ENCODE measurements at places on chromosomes 2 and 18.

- DNase-seq: no peak
Observed at GRCh38 chr18:35174093-35174731, 66.6 kb upstream of the ZNF397 start.

- DNase-seq: no peak
Observed at GRCh38 chr2:230901006-230901405, 24.0 kb downstream of the GPR55 start.

DNA sequence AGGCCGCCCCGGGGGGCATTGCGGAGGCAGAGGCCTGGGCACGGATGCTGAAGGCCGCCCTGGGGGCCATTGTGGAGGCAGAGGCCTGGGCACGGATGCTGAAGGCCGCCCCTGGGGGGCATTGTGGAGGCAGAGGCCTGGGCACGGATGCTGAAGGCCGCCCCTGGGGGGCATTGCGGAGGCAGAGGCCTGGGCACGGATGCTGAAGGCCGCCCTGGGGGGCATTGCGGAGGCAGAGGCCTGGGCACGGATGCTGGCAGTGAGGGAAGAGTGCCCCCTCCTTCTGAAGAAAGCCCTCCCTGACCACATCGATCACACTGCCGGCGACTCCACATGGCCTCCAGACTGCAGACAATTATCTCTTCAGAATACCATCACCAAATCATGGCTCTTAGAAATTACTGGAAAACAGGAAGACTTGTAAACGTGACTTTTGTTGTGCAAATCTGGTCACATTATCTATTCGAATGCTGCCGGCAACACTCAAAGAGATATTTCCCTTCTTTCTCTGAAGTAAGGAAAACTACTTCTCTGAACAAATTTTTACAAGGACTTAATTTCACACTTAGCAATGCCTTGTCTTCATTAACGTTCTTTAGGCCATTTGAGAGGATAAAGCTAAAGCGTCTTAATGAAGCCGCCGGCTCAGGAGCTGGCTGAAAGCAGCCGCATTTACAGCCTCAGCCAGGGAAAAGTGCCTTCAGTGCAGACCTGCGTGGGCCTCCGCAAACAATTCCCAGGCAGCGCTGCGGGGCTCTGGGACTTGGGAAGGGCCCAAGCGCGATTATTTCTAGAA, 18.1 kb upstream of the SNTG2 start:
- no peak for DNase-seq

DNA sequence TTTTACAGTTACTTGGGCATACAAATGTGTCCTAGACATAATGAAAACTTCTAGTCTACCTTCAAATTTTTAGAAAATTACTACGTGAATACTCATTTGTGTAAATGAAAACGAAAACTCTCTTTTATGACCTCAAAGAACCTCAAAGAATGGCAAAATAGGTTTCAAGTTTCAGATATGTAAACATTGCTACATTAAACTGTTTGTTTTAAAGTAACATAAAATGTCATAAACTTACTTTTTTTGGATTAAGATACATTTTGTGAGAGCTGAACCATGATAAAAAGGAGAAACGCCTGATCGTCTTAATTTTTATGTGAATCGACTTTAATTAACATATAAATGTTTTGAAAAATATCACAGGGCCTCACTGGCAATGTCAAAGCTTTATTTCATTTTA, 91.4 kb downstream of the PPP1R1C start:
- DNase-seq: no peak

- DNase-seq: peak; percentile 42
Observed at GRCh38 chr2:157055660-157056199, 201.8 kb upstream of the GALNT5 start.

DNA sequence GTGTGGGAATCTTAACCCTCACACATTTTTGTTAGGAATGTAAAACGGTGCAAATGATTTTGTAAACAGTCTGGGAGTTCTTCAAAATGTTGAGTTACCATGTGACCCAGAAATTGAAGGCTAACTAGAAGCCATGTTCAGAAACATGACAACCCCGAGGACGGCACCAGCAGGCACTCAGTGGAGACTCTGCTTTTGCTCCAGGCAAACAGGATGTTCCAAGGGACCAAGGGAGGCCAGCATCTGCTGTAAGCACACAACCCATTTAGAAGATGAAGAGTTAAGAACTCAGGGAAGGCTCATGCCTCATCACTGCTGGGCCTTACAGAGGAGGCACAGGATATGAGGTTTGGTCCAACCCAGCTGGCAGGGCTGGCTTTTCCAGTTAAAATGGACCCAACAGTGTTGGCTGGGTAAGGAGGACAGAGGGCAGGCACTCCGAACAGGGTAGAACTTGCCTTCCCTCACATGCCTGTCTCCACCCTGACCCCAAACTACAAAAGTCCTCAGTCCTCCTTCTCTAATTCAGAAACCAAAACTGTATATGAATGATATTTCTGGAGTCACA, 23.6 kb downstream of the PARD6G start:
- no peak for DNase-seq

- DNase-seq: no peak
Observed at GRCh38 chr2:6955511-6956136, 38.4 kb downstream of the RNF144A start.

DNA sequence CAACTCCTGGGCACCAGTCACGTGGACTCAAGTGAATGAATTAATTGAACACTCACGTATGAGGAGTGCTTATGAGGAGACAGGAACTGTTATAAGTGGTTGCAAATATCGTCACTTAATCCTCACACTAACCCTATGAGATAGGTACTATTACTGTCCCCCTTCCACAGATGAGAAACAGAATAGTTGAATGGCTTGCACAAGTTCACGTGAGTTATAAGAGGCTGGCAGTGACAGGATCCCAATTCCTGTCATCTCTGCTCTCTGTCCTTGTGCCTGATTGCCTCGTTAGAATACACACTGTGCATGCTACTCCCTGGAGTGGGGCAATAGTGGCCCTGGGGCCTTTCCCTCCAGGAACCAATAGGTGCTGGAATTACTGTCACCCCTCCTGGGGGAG, 253.5 kb downstream of the DYSF start:
- no peak for DNase-seq

DNA sequence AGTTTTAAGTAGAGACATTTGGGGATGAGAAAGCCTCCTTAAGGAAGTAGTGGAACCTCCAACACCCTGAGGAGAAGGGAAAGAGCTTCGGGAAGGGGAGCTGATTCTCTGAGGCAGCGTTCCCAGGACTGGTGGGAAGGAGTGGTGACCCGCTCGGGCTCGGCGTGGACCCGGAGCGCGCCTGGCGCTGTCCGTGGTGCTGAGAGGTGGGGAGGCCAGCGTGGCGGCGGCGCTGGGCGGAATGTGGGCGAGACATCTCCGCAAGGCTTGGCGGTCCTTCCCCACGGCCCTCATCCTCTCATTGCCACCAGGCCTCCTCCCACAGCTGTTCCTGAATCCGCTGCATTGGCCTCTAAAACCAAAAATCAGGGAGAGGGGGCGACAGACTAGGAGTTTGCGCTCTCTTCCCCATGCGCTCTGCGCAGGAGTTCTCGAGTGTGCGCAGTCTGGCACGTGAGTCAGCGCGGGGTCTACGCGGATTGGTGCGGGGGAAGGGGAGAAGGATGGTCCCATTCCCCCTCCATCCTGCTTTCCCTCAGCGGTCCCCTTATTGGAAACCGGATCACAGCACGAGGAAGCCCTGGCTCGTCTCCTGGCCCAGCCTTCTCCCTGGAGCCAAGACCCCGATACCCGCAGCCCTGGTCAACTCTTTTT, 857 bp downstream of the RESP18 start:
- no peak for DNase-seq

DNA sequence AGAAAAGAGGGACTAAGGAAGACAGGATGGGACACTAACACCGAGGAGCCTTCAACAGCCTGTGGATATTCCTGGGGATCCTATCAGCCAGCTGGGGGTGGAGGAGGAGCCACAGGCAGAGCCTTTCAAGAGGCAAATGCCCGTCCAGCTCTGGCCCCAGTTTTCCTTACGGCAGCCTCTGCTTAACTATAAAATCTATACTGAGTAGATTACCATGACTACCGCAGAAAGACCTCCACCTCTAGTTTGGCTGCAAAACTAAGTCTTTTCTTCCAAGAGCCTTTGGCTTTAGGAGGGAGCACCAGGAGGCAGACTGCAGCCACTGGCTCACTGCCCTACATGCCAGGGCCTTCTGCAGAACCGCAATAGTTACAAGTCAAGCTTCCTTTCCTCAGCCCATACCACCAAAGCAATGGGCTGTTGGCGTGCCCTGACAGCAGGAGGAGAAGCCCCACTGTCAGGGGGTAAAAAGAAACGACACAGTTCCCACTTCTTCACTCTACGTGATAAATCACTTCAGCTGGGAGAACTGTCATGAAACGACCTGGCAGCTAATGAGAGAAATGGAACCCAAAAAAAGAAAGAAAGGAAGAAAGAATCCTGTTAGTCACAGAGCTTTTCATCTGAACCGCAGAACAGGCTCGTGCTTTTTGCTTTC, 25.1 kb upstream of the CREB1 start:
- peak; percentile 75 for DNase-seq

DNA sequence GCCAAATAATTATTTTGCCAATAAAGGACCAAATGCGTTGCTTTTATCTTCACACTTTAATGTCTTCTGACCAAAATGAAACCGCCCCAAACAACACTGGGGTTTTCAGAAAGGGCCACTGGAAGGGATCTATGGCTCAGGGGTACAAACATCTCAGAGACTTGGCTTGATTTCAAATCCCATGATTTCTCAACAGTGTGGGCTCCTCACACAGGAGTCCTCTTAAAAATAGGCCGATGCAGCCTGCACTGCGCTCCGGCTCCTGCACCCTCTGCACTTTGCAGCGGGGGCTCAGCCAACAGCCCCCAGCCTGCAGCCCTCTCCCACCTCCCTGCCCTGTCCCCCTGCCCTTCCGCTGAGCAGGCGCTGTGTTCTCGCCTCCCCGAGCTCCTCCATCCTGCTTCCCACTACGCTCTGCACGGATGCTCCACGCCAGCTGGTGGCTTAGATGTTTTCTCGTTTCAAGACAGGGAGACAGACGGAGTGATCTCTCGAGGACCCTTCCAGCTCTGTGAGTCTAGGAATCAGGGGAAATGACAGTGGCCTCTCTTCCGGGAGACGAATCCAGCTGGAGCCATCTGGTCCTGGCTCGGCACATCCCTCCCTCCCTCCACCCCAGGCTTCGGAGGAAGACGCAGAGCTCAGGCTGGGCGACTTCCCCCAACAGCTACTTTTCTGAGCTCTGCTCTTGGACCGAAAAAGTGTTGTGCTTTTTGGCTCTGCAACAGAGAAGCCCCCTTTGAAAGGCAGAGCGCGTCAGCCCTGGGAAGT, 71.4 kb downstream of the KCNF1 start:
- no peak for DNase-seq

GRCh38 chr18:45910405-45911023, 56.6 kb downstream of the EPG5 start:
- DNase-seq: peak; percentile 51

GRCh38 chr2:197296835-197297234, 13.7 kb downstream of the ANKRD44 start:
- DNase-seq: no peak

DNA sequence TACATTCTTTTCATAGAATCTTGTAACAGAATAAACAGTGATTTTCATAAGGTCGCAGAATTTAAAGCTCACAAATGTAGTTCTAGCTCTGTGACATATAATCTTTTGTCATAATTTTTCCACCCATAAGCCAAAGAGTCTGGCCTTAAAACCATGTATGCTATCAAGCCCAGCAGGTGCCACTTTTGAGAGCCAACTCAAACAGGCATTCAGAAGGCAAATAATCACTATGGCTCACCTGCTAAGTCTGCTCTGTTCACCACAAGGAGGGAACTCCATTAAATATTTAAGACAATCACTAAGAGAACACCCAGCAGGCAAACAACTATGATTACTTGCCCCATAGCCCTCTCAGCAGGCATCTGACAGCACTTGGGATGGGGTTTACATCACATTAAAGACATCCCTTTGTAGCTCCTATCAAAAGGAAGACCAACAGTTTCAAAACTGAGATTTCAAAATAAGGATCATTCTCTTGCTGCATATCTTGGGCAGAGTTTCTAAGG, 241.6 kb downstream of the PDE11A start:
- DNase-seq: no peak

DNA sequence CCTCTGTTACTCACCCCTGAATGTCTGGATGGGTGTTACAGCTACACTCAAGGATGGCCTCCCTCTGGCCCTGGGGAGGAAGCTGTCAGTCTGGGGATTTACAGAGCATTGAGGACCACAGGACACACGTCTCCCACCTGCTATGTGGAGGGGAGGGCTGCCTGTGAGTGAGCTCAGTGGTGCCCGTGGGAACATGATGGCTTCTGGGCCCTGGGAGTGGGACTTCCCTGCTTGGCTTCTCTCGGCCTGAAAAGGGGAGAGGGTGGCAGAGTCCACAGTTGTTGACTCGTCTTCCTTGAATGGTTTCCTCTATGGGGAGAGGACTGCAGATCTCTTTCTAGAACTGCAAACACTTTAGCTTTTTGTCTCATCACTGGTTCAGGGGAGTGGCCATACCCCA, 79.1 kb downstream of the SH3BP4 start:
- no peak for DNase-seq

DNA sequence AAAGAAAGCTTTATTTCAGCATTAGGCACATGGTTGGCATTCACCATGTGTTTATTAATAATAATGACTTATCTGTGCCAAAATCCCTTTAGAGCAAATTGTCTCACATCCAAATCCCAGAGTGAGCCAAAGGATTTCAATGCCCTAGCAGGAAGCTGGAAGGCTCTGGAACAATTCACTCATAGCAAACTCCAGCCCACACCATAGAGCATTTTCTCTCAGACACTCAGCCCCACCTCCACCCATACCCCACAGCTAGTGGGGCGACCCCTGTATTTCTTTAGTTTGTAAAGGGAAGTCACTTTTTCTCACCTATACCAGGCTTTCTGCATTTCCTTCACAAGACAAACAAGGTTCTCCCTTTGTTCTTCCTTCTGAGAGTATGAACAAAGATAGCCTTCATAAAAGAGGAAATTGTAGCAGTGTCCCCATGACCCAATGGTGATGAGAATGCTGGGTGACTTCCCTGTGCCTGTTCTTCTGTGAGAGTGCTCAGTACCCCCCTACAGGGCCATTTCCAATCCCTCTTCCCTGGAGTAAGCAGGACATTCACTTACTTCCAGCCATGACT, 100.1 kb upstream of the APCDD1 start:
- no peak for DNase-seq

DNA sequence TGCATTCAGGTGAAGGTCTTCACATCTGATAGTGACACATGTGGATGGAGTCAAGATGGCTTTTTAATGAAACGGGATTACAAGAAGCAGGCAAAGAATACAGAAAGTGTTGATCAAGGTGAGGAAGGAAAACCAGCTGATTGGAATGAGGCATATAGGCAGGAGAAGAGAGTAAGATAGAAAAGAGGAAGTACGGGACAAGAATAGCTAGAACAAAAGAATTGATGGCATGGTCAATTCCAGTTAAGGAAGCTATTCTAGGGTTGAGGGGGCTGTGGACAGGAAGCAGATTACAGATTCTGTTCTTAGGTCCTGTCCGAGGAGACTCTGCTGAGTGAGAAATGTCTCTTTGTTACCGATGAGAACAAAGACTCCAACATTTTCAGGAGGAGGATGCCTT, 13.2 kb upstream of the NCK2 start:
- DNase-seq: no peak

GRCh38 chr18:685438-685837, 27.0 kb downstream of the ENOSF1 start:
- DNase-seq: no peak

GRCh38 chr2:130251535-130251872, 53.3 kb upstream of the TUBA3E start:
- DNase-seq: peak; percentile 7

GRCh38 chr2:27741673-27742072, 29.8 kb upstream of the MRPL33 start:
- peak; percentile 59 for DNase-seq
